Psoas muscle (tissue), 8 donors: ENCODE measurements at places on chromosomes 2 and 18. TPM values are rescaled to one million over a fixed set of nuclear protein-coding genes. Genes with fewer than 3 reads are reported as not detected.
A peak's percentile ranks its signal among the peaks of the same experiment; 100 is the strongest.

- no peak for DNase-seq
These were observed 69.1 kb upstream of the MAP4K3 start for GRCh38 chr2:39506215-39506614.

GRCh38 chr2:25251422-25252273, 83.3 kb upstream of the POMC start:
- peak; percentile 43 for DNase-seq

- DNase-seq: no peak
These were observed 53.5 kb upstream of the ZNF516 start for GRCh38 chr18:76548541-76548940.

GRCh38 chr2:8171608-8172007, 510.2 kb upstream of the ID2 start:
- DNase-seq: no peak

- DNase-seq: no peak
These were observed 47.9 kb downstream of the MBP start for GRCh38 chr18:77084688-77085035.

- no peak for DNase-seq
These were observed 7.7 kb downstream of the RAB27B start for GRCh38 chr18:54835944-54836343.

- DNase-seq: no peak
These were observed 40.3 kb downstream of the DAPL1 start for GRCh38 chr2:158835431-158835830.

RALBP1 gene
- total RNA-seq: 42.6 TPM

RHOB gene
- total RNA-seq: 111 TPM

ICA1L gene
- 5.0 TPM for total RNA-seq

HOXD4 gene
- total RNA-seq: 4.1 TPM
